ENCODE measurements at places on chromosomes 3 and 15.

GRCh38 chr3:188188911-188189310 is 35.0 kb downstream of the LPP start:
- no peak for DNase-seq

DNA sequence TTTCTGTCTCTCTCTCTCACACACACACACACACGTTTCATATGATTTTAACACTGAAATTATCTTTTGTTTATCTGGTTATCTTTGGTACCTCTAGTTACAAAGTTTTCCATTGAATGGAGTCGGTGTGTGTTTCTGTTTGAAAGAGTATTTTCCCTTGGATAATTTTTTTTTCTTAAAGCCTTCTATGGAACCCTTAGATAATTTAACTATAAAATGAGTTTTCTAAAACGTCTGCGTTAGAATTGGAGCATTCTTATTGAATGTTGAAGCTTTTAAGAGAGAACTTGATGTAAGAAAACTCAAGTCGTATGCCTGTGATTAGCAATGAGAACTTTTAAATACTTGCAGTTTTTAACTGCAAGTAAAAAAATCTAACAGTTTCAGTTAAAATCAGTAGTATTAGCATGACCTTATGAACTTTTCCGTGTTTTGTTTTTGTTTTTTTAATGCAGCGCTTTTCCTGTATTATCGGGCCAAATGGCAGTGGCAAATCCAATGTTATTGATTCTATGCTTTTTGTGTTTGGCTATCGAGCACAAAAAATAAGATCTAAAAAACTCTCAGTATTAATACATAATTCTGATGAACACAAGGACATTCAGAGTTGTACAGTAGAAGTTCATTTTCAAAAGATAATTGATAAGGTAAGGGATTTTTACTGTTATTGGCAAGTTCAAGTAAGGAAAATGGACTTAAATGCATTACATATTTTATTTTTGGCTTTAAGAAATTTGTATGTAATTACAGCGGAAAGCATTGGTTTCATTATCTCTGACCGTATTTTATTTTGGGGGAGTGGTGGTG is 3.0 kb downstream of the SMC4 start:
- no peak for DNase-seq

- DNase-seq, result no peak
Observed at GRCh38 chr3:29695201-29695600, 414.3 kb downstream of the RBMS3 start.

- DNase-seq, result no peak
Observed at GRCh38 chr3:127212231-127212630, 19.3 kb downstream of the PRR23E start.

- no peak for DNase-seq
Observed at GRCh38 chr3:190172751-190173150, 52.1 kb upstream of the P3H2 start.

DNA sequence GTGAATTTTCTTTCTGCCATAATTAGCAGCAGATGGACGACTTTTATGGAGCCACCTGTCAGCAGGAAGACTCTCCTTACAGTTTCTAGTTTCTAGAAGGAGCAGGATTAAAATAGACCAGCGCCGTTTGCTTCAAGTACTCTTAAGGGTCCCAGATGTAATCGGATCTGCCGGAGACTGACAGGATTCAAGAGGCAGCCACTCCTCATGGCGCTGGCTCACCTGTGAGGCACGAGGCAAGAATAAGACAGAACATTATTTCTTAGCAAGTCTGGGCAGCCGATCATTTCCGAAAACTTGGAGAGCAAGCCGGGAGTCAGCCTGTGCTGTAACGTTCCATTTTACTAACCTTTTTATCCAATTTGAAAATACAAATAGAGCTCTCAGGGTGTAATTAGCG is 410.4 kb upstream of the RORA start:
- no peak for DNase-seq

- DNase-seq, result peak; percentile 74
Observed at GRCh38 chr15:48645558-48646330, at the start of gene FBN1. Gene FBN1, minus strand, starts transcription at chr15:48645709. Its CDS starts 940 bp downstream, at chr15:48644769.

- no peak for DNase-seq
Observed at GRCh38 chr3:63067999-63068645, 192.9 kb upstream of the CADPS start.

- no peak for DNase-seq
Observed at GRCh38 chr15:65650312-65651041, 28.7 kb downstream of the SLC24A1 start.

- no peak for DNase-seq
Observed at GRCh38 chr3:50648313-50648712, 26.4 kb upstream of the DOCK3 start.

- DNase-seq, result no peak
Observed at GRCh38 chr15:52097180-52097579, 15.4 kb downstream of the BCL2L10 start.

DNA sequence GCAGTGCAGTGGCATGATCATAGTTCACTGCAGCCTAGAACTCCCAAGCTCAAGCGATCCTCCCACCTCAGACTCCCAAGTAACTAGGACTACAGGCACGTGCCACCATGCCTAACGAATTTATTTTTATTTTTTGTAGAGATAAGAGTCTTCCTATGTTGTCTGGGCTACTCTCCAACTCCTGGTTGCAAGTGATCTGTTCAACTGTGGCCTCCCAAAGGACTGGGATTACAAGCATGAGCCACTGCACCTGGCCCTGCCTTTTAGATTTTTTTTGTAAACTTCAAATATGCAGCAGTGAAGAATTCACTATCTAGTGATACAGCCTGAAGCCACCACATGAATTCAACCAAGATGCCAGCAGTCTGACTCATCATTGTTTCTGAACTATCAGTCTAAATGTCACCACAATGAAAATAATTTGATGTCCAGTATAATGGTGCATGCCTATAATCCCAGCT is 32.7 kb downstream of the UBXN7 start:
- no peak for DNase-seq

DNA sequence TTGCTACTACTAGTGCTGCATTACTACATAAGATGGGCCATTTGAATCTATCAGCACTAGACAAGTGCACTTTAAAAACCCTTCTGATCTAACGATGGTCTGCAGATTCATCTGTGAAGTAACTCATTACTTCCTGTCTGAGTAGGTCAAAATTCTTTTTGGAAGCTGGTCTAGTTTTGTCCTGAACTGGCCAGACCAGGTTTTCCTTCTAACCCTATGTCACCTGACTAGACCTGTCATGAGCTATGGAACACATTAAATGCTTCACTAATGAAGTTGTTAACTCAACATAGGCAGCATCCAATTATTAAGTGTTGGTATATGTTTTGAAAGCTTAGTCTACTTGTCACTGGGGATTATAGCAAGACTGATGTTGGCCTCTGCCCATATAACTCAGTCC is 10.1 kb upstream of the RBM5 start:
- DNase-seq, result no peak

- no peak for DNase-seq
Observed at GRCh38 chr3:52006017-52006819, 10.5 kb upstream of the RPL29 start.

GRCh38 chr15:34804113-34804512 is 8.8 kb upstream of the ACTC1 start:
- DNase-seq, result no peak

- DNase-seq, result no peak
Observed at GRCh38 chr3:184981071-184981470, 169.1 kb downstream of the VPS8 start.

- DNase-seq, result peak; percentile 77
Observed at GRCh38 chr3:149808209-149808829, 4.7 kb upstream of the RNF13 start.

GRCh38 chr3:74614107-74614967 is at the start of gene CNTN3:
Gene CNTN3, minus strand, starts transcription at chr3:74614659. Its CDS starts 93,547 bp downstream, at chr3:74521112.
- DNase-seq, result no peak

GRCh38 chr3:165742351-165742750 is 94.9 kb downstream of the BCHE start:
- DNase-seq, result no peak

DNA sequence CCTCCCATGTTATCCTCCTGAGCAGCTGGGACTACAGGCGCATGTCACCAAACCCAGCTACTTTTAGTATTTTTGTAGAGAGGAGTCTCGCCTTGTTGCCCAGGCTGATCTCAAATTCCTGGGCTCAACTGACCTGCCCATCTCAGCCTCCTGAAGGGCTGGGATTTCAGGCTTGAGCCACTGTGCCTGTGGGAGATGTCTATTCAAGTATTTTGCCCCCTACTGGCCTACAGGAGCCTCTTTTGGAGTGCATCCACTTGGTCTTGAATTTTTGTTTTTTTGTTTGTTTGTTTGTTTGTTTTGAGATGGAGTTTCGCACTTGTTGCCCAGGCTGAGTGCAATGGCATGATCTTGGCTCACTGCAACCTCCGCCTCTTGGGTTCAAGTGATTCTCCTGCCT is 3.2 kb upstream of the DHX30 start:
- no peak for DNase-seq

DNA sequence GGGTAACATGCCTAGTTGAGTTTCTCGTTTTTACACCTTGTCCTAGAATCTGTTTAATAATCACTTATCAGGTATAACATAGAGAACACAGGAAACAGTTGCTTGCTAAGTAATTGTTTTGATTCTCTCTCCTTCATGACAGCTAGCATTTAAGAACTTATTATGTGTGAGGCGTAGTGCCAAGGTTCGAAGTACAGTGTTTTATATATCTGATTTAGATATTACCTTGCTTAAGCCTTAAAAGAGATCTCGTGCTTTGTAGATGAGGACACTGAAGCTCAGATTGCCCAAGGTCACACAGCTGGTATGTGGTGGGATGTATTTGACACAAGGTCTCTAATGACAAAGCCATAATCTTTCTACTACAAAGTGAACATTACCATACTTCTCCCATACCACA is 29.0 kb upstream of the IFT57 start:
- no peak for DNase-seq

DNA sequence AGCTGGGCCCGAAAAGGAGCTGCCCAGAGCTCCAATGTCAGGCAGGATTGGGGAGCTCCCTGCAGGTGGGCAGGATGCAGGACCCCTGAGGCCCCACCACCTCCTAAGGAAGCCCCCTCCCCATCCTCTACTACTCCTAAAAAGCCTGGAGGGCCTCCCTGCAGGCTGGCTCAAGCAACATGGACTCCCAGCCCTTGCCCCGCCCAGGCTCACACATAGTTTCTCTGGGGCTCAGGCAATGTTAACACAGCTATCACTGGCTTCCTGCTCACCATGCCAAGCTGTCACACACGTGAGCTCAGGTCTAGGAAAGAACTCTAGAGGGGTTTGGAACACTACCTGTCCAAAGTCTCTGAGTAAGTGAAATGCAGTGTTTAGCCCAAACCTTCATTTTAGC is 65.4 kb upstream of the ZNF148 start:
- no peak for DNase-seq

GRCh38 chr3:127078626-127079025 is 95.7 kb downstream of the PLXNA1 start:
- DNase-seq, result no peak

DNA sequence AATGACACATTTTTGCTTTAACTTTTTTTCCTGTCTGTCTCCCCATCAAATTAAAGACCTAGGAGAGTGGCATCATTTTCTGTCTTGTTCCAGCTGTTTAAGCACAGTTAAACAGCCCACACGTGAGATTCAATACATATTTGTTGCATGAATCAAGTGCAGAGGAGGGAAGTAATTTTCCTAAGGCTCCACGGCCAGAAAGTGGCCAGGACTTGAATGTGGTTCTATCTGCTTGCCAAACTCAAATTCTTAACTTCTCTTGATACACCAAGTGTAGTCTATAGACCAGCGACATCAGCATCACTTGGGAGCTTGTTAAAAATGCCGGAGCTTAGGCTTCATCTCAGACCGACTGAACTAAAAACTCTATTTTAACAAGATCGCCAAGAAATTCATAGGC is 724.8 kb upstream of the CFAP20DC start:
- DNase-seq, result no peak

DNA sequence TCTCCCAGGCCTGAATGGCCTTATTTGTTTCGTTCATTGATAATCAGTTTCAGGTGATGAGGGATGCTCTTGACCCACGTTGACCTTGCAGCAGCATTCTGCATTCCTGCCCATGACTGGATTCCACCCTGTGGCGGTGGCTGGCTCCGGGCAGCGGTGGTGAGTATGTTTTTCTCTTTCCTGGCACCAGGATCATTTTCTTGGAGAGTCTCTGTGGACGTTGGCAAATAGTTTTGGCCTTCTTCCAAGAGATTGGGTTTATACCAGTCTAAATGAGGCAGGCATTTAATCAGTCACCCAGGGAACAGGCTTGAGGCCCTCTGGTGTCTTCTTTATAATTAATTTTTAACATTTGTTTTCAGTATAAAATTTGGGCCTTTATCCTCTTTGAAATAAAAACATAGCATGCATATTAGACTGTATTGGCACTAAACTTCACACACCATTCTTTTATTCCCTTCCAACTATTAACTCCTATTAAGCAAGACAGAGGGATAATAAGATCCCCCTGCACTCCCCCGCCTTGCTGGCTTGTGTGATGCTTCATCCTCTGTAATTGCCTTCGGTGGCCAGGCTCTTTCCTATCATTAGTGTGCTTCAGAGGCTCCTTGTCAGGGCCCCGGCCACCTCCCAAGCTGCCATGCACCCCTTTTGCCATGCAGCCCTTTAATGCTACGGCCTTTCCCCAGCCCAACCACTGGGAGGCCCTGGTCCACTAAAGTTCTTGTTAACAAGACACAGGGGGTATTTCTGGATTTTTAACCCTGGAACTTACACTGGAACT is 176.2 kb upstream of the TOPAZ1 start:
- no peak for DNase-seq

DNA sequence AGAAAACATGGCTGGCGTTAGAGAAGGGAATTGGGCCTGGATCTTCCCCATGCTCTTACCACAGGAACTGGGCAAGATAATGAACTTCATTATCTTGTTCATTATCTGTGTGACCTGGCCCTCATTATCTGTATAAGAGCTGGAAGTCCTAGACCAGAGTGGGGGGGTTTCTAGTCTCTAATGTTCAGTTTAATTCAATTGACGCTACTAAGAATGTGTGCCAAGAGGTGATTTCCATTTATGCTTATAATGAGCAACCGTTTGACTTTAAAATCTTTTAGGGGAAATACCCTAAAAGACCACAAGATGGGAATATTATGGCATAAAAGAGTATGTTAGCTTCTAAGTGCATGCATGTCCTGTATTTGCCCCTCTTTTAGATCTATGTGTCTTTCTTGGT is 59.1 kb upstream of the CSTA start:
- no peak for DNase-seq

GRCh38 chr3:53334742-53335141 is 12.6 kb downstream of the DCP1A start:
- no peak for DNase-seq

- no peak for DNase-seq
Observed at GRCh38 chr3:190721330-190721729, 141.2 kb downstream of the GMNC start.

GRCh38 chr15:69662645-69663000 is 210.0 kb downstream of the RPLP1 start:
- no peak for DNase-seq

- DNase-seq, result no peak
Observed at GRCh38 chr3:48493203-48493501, 10.8 kb downstream of the SHISA5 start.

GRCh38 chr3:50126287-50127211 is 28.6 kb upstream of the SEMA3F start:
- DNase-seq, result no peak

- peak; percentile 84 for DNase-seq
Observed at GRCh38 chr3:114896978-114897377, 250.1 kb downstream of the ZBTB20 start.

- peak; percentile 22 for DNase-seq
Observed at GRCh38 chr3:197478746-197479668, 76.8 kb downstream of the BDH1 start.
